ENCODE measurements at places on chromosomes 6 and 20.

- DNase-seq: no peak
Measured at GRCh38 chr20:54339093-54339492, 131.2 kb downstream of the PFDN4 start.

- DNase-seq: no peak
Measured at GRCh38 chr20:52410182-52410647, 218.6 kb upstream of the ZFP64 start.

- no peak for DNase-seq
Measured at GRCh38 chr6:44000164-44000842, 126.9 kb downstream of the MRPL14 start.

GRCh38 chr6:146856296-146856695 lies 257.5 kb downstream of the ADGB start:
- no peak for DNase-seq

GRCh38 chr6:167141667-167142432 lies 15.9 kb downstream of the GPR31 start:
- DNase-seq: no peak

DNA sequence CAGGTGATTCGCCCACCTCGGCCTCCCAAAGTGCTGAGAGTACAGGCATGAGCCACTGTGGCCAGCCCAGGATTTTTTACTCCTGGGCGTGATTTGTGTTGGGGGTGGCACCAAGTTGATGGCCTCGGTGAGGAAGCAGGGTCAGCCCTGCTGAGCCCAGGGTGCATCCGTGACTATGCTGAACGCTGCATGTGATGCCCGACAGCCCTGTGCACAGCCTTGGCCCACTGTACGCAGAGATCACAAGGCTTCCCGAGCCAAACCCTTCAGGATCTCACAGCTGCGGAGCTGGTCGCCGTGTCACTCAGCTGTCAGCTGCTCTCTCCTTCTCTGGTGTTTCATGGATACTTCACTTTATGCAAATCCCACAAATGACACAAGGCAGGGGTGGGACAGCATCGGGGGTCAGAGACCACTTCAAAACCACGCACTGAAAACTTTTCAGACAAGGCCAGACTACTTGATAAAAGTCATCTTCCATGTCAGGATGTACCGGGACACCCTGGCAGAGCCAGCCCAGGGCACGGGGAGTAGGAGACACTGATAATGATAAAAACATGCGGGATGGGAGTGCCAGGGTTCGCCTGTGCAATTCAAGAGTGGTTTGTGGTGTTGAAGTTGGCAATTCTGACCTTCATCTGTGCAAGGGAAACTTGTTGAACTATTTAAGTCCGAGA lies 31.2 kb upstream of the RPS6KA2 start:
- DNase-seq: no peak

DNA sequence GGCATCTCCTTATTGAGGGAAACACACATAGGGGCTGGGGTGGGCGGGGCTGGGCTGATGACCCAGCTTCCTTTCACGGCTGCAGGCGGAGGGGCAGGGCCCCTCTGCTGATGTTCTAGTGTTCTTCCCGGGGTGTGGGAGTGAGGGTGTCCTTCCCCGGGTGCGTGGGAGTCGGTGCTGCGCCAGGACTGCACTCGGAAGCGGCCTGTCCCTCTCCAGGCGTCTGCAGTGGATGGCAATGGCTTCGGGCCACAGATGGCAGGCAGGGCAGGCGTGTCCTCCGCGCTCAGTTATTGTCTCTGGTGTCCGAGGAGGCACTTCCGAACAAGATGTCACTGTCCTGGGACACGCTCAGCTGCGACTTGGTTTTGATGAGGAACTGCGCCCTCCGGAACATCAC lies 19.2 kb downstream of the KCNG1 start:
- DNase-seq: no peak

DNA sequence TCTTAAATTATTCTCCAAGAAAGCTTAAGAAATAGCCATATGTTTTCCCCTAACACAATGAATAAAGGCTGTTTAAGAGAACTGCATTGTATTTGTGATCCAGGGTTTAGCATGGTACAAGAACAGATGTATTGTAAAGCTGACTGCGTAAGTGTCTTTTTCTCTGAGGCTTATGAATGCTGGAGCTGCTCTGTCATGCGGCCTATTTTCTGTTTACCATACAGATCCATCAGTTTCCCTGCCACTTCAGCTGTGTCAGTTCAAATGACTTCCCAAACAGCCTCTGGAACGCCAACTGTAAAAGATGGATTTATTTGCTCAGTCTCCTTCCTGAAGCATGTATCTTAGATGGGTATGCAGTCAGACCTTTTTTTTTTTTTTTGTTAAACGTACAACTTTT lies 419.3 kb upstream of the HS3ST5 start:
- no peak for DNase-seq

DNA sequence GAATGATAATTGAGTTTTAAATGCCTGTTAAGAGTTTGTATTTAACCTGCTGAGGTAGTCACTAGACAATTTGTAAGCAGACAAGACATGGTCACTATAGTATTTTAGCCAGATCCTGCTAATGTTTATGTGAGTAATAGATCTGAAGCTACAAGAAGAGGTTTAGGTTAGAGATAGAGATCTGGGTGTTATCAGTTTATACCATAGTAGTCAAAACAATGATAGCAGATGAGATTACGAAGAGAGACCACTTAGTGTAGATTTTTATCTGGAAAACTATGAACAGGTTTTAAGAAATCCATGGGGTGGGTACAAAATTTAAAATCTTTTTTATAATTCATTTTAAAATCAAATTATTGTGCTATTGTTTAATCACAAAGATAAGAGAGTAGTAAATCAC lies 47.5 kb downstream of the PHIP start:
- DNase-seq: no peak

GRCh38 chr20:47262365-47263013 lies 94.0 kb downstream of the ZMYND8 start:
- DNase-seq: no peak

GRCh38 chr6:26521600-26522391 lies 16.4 kb upstream of the HMGN4 start:
- DNase-seq: peak; percentile 67

- DNase-seq: no peak
Measured at GRCh38 chr20:56343861-56344381, 14.9 kb upstream of the FAM210B start.

DNA sequence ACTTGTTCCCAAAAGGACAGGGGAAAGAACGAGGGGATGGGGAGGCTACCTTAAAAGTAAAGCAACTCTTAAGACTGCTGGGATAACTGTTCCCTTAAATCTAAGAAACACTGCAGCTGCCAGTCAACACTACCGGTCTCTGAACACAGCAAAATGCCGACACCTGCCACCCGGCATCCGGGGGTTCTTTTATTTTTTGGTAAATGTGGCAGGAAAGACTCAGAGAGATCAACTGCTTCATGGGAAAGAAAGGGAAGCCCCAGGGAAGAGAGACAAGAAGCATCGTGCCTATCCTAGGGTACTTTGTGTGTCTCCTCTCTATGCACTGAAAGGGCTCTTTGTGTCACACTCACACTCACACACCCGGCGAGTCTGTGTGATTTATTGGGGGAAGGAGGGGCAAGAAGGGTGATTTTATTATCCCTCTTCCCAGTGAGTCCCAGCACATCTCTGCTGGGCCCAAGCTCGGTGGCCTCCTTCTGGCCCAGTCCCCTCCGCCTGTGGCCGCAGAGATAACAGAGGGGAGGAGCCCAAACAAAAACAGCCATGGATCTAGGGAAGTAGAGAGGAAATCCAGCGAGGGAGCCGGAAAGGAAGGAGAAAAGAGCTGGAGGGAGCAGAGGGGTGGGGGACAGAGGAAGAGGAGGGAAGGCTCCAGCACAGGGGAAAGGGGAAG lies 1.4 kb downstream of the FYN start:
- no peak for DNase-seq

- peak; percentile 54 for DNase-seq
Measured at GRCh38 chr6:29631860-29632731, 887 bp downstream of the GABBR1 start.

GRCh38 chr6:13641315-13641714 lies 26.2 kb downstream of the NOL7 start:
- no peak for DNase-seq

- no peak for DNase-seq
Measured at GRCh38 chr6:154550779-154551178, 40.3 kb upstream of the CNKSR3 start.

DNA sequence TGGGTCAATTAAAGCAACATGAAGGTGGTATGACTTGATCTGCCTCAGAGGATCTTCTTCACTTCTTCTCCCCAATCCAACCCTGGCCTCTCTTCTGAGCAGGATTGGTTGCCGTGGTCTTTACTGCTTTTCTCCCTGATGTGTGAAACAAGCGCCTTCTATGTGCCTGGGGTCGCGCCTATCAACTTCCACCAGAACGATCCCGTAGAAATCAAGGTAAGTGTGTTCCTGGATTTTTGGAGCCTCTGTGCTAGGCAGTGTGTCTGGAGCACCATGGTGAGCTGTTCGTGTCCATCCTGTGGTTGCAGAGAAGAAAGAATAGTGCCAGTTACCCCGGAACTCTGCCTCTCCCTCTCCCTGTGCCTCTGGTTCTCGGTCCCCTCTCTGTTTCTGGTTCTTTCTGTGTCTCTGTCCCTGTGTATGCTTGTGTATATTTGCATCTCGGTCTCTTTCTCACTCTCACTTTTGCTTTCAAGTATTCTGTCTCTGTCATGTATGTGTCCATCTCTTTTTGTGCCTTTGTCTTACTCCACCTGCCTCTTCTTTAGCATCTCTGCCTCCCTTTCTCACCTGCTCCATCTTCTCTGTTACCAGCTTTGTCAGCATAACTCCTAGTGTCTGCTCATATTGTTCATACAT lies 23.5 kb downstream of the TM9SF4 start:
- DNase-seq: no peak

DNA sequence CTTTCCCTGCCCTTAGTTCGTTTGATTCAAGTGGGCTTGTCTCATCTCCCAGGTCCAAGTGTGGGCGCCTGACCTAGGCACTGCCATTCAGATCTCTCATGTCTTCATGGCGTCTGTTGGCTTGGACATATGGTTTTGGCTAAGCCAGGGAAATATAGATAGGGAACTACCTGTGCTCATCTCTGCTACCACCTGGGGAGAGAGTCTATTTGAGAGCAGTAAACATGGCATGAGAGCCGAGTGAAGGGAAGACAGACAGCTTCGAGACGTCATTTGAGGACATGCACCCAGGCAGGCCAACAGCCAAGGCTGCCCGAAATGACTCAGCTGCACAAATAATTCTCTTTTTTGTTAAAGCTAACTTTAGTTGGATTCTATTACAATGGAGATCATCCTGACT lies 370.7 kb upstream of the AGPAT4 start:
- no peak for DNase-seq

DNA sequence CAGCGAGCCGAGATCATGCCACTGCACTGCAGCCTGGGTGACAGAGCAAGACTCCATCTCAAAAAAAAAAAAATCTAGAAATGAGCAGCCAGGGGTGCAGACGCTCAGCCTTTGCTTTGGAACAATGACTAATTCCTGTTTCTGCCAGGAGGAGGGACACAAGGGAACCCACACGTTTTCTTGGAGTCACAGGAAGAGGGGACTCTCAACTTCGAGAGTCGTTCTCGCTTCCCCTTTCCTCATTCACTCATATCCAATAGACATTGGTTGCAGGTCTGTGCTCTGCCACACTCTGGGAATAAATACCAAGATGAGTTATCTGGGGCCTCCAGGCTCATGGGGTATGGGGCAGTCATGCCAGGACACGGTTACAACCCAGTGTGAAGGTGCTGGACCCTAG lies 91.5 kb upstream of the RREB1 start:
- DNase-seq: no peak

DNA sequence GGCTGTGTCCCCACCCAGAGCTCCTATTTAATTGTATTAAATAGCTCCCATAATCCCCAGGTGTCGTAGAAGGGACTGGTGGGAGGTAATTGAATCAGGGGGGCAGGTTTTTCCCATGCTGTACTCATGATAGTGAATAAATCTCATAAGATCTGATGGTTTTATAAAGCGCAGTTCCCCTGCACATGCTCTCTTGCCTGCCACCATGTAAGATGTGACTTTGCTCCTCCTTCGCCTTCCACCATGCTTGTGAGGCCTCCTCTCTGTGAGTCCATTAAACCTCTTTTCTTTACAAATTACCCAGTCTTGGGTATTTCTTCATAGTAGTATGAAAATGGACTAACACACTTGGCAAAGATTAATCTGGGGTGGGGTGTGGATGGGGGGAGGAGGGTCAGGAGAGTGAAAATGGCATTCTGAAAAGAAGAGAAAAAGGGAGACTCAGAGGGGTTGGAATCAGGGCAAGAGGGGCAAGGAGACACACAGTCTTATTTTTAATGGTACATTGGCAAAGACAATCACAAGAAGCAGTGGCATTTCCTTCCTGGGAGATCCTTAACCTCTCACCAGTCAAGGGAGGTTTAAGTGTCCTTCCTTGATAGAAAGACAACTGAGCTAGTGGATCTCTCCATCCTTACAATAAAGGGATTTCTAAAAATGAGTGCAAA lies 37.5 kb upstream of the NOX3 start:
- no peak for DNase-seq

DNA sequence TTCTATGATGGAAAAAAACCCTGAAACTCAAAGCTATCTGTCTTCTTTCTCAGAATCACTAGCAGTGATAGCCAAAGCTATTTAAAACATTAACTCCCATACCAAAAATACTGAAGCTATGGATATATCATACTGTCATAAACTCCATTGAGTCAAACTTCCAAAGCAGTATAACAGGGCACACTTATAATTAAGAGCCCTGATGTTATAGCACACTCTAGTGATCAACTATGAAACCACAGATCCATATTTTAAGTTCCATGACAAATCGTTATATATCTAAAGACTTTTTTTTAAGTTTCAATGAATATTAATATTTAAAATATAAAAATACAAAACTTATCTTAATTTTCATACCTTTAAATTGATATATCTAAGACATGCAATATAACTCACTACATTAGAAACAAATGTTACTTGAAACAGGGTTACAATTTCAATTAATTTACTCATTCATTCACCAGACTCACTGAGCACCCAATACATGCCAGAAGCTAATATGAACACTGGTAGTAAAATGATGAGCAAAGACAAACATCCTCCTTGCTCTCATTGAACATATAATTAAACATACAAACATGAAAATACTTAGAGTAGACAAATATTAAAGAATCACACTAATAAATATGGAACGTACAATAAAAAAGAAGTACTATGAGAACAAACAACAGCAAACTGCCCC lies 69.3 kb downstream of the IBTK start:
- DNase-seq: no peak

GRCh38 chr20:9809271-9809670 lies 29.6 kb downstream of the PAK5 start:
- DNase-seq: no peak

- no peak for DNase-seq
Measured at GRCh38 chr6:100217225-100218012, 223.4 kb upstream of the MCHR2 start.

- DNase-seq: no peak
Measured at GRCh38 chr6:167139761-167140160, 16.9 kb downstream of the CCR6 start.

GRCh38 chr6:24865161-24865560 lies 66.4 kb upstream of the ARMH2 start:
- no peak for DNase-seq

- no peak for DNase-seq
Measured at GRCh38 chr6:66210964-66211363, 503.9 kb upstream of the EYS start.

- no peak for DNase-seq
Measured at GRCh38 chr20:41261260-41261659, 56.3 kb downstream of the ZHX3 start.
